ENCODE measurements at places on chromosomes 7 and 10.

GRCh38 chr7:158348446-158348845 is 239.2 kb downstream of the PTPRN2 start:
- no peak for DNase-seq

- no peak for DNase-seq
Observed at GRCh38 chr7:20778063-20778721, 8.5 kb downstream of the SP8 start.

- no peak for DNase-seq
Observed at GRCh38 chr10:60114765-60115586, 208.6 kb upstream of the CCDC6 start.

GRCh38 chr7:96508371-96508770 is 186.5 kb upstream of the SLC25A13 start:
- no peak for DNase-seq
